ENCODE measurements at places on chromosomes 7 and 10.

DNA sequence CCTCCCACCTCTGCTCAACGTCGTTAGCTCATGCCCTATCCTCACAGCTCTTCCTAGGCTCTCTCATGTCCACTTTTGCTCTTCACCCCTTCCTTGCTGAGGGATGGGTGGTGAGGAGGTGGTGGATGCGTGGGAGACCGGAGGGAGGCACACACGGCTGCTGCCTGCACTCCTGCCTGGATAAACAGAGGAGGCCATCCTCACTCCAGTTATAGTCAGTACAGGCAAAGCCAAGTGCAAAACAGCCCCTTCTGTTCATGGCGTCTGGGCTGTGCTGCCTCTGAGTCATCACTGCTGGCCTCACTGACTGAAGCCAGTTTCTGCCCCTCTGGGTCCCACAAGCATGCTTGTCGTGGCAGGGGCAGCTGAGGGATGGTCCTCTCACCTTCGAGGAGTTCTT, 31.9 kb upstream of the LRRC4 start:
- no peak for DNase-seq

DNA sequence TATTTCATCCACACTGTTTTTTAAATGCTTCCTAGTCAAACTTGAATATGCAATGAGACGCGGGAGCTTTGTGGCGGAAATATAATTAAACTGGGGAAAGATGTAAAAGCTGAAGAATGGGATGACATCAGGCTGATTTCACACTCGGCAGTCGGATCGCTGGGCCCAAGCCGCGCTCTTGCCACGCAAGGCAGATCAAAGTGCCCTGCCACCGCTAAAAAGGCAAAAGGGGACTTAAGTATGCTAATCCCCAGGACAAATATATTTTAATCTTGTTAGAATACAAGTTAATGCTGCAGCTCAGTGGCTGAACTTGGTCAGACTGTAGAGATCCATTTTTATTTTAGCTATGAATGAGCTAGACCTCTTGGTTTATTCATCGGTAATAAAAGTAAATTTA, 13.8 kb downstream of the EN2 start:
- DNase-seq, result no peak

DNA sequence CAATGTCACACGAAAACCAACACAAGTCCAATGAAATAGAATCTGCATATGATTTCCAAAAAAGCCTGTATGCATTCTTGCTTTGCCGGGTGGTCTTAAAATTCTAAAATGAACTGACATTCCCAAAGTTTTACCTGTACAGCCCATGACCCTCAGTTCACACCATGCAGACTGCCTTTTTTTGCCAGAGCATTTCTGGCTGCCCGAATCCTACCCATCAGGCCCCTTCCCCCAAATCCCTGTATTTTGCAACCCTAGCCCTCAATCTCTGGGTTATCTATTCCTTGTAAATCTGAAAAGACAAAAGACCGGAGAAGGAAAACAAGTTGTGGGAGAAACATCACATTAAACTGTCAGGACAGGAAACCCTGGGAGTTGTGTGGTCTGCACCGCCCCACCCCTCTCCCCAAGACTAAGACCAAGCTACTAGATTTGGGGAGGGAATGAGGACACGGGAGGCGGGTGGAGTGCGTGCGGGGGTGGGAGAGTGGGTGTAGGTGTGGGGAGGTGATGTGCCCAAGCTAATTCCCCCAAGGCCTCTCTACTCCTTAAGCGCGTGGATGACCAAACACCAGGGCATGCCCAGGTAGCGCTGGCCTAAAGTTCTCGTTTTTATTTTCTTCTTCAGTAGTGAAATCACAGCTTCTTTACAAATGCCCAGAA, 1.4 kb downstream of the JCAD start:
- DNase-seq, result no peak

GRCh38 chr10:58590152-58590840, 77.6 kb downstream of the BICC1 start:
- no peak for DNase-seq

All from activated T-helper 1 cell treated with anti-CD3 and anti-CD28 coated beads, Interleukin-2, amount 50 U/mL, for 16 hours (primary cell).